ENCODE measurements at places on chromosomes 11 and 22.

GRCh38 chr11:73808052-73808451, 20.4 kb downstream of the MRPL48 start:
- DNase-seq = no peak

DNA sequence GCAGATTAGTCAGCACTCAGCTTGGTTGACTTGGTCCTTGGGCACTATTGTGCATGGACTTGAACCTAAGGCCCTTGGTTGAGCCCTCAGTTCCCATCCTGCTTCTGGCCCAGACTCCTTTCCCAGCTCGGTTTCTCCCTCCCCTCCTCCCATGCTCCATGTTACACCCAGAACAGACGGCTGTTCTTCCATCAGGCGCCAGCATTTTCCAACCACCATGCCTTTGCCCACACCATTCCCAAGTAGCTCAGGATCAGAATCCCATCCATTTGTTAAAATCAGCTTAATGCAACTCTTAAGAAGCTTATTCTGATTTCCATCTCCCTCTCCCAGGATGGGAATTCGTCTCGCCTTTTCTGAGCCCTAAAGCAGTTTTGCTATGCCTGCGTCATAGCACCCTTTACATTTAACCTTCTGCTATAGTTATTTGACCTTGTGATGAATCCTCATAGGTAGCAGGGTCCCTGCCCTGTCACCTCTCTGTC, 110.7 kb downstream of the MICAL2 start:
- no peak for DNase-seq

DNA sequence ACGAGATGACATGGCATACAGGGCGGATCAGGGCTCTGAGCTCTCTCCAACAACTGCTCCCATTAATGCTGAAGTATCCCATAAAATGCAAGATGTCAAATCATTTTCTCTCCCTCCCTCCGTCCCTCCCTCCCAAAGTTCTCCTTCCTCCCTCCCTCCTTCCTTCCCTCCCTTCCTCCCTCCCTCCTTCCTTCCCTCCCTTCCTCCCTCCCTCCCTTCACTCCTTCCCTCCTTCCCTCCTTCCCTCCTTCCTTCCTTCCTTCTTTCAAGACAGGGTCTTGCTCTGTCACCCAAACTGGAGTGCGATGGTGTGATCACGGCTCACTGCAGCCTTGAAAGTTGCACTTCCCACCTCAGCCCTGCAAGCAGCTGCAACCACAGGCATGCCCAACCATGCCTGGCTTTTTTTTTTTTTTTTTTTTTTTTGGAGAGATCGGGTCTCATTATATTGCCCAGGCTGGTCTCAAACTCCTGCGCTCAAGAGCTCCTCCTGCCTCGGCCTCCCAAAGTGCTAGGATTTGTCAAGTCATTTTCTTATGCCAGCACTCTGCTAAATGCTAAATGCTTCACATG, 38.2 kb downstream of the TXN2 start:
- DNase-seq = no peak

DNA sequence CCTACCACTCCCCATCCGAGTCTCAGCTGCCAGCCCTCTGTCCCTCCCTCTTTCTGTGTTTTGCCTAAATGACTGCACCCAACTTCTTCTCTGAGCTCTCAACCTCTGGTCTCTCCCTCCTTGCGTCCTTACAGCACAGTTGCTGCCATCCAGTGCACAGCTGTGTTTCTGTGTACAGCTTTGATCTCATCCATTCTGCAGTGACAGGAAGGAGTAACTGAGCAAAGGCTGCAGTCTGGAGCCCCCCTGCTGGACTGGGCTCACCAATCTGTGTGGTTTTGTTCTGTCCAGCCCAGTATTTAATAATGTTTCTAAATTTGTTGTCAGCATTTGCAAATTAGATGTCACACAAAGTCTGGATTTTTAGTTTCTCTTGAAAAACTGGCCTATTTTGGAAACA, 43.8 kb downstream of the PRR5L start:
- no peak for DNase-seq

- no peak for DNase-seq
Measured at GRCh38 chr22:40875111-40875510, 13.2 kb upstream of the DNAJB7 start.
